HTR-8/SVneo (cell line): ENCODE measurements at places on chromosomes 1 and 21.

GRCh38 chr1:208251911-208252835, 8.0 kb upstream of the PLXNA2 start:
- peak; percentile 70 for DNase-seq

- no peak for DNase-seq
These were observed 1.9 kb downstream of the GPSM2 start for GRCh38 chr1:108878678-108879077.

DNA sequence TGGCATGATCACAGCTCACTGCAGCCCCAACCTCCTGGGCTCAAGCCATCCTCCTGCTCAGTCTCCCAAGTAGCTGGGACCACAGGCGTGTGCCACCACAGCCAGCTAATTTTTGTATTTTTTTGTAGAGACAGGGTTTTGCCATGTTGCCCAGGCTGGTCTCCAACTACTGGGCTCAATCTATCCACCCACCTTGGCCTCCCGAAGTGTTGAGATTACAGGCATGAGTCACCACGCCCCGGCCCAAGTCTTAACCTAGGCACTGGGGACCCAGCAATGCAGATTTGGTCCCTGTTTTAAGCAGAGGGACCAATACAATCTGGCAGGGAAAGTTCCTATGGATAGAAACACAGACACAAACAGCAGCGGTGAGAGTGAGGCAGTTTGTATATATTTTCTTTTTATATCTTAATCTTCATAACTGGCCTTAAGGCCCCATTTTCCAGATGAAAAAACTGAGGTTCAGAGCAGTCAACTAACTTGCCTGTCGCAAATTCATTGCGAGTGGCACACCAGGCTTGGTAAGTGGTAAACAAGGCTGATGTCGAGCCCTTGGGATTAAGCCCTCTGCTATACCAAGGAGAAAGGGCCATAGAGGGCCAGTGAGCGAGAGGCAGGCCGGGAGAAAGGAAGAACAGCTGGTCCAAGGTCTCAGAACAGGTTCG, 77.8 kb upstream of the TINAGL1 start:
- no peak for DNase-seq

GRCh38 chr1:194931166-194931565, 1677.1 kb downstream of the KCNT2 start:
- DNase-seq, result no peak

- DNase-seq, result peak; percentile 21
These were observed 30.9 kb upstream of the CACYBP start for GRCh38 chr1:174968750-174969244.

GRCh38 chr1:230272557-230272956, 153.6 kb downstream of the PGBD5 start:
- DNase-seq, result no peak

DNA sequence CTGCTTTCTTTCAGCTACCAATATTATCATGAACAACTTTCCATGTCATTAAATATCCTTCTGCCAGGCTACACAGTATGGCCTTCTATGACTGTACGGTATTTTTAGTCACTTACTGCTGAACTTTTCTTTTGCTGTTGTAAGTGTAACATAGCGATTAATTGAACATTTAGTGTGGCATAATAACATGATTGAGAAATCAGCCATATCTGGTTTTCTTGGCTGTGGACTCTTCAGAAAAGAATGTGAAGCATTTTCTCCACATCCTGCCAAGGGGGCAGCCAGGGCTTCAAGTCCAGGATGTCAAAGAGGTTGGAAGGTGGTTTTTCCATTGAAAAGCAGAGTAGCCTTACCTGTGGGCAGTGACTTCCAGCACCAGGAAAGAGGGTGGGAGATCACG, 8.8 kb upstream of the AHCYL1 start:
- DNase-seq, result peak; percentile 56

DNA sequence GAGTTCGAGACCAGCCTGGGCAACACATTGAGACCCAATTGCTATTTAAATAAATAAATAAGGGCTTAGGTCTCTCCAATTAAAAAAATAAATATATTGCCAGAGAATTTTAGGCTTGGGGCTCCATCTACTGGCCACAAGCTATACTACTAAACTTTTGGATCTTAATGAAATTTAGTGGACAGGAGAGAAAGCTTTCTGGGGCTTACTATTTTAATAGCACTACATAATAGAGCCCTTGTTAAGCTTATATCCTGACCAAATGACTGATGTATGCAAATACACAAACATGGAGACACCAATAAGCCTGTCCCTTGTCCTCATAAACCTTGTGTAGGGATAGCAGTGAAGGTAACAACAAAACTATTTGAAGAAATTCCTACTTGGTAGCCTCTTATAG, 18.4 kb downstream of the CCT3 start:
- DNase-seq, result no peak

DNA sequence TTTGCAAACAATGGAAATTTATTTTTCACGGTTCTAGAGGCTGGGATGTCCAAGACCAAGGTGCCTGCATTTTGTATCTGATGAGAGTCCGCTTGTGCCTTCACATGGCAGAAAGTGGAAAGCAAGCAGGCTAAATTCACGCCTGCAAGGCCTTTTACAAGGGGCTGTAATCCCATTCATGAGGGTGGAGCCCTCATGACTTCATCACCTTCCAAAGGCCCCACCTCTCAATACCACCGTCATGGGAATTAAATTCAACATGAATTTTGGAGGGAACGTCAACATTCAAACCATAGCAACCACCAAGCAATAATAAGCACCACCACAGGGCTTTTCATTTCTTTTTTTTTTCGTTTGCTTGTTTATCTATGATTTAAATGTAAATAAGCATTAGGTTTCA, 115.3 kb downstream of the C1orf21 start:
- DNase-seq, result no peak

- DNase-seq, result no peak
These were observed 54.5 kb upstream of the FAM78B start for GRCh38 chr1:166221316-166221715.

DNA sequence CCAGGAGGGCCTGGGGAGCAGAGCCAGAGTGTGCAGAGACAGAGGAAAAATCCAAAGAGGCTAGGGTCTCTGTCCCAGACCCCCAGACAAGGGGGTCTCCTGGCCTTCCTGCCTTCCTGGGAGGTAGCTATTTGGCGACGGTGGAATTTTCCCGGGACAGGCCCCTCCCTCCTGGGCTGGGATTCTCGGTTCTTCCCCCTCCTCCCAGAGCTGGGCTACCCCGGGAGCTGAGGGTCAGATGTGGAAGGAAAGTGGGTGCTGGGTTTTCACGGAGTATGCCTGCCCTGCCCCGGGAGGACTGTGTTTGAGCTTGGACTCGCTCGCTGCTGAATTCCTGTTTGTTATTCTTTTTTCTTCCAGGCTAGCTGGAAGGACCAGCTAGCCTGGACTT, 759 bp downstream of the AMPD2 start:
- DNase-seq, result no peak

DNA sequence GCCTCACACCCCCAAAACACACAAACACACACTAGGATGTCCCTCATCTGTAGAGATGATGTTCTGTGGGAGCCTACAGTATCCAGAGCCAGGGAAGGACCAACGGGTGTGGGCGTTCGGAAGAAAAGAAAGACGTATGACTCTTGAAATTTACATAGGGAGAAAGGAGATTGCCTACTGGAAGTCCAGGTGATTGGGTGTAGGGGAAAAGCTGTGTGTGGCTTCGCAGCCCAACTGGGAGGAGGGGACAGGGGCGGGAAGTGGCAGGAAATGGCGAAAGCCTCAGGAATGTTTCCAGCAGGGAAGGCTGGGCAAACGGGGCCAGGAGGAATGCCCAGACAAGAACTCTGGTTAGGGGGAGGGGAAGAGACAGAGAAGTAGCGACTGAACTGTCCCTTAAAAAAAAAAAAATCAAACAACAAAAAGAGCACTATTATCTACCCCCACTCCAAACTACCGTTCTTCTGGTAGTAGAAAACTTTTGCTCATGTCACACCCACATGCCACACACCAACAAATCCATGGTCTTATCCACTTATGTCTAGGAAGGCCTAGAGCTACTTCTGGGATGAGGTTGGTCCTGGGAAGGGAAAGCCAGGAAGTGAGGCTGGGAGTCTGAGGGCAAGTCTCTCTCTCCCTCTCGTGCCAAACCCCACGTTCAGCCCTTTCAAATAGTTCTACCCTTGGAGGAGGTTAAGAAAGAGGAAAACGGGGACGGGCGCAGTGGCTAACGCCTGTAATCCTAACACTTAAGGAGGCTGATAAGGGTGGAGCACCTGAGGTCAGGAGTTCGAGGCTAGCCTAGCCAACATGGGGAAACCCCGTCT, 1.8 kb upstream of the CKS1B start:
- peak; percentile 76 for DNase-seq

GRCh38 chr1:59686170-59686569, 128.6 kb upstream of the HOOK1 start:
- DNase-seq, result no peak

- DNase-seq, result no peak
These were observed 5.1 kb upstream of the S100A10 start for GRCh38 chr1:151998611-151999362.

DNA sequence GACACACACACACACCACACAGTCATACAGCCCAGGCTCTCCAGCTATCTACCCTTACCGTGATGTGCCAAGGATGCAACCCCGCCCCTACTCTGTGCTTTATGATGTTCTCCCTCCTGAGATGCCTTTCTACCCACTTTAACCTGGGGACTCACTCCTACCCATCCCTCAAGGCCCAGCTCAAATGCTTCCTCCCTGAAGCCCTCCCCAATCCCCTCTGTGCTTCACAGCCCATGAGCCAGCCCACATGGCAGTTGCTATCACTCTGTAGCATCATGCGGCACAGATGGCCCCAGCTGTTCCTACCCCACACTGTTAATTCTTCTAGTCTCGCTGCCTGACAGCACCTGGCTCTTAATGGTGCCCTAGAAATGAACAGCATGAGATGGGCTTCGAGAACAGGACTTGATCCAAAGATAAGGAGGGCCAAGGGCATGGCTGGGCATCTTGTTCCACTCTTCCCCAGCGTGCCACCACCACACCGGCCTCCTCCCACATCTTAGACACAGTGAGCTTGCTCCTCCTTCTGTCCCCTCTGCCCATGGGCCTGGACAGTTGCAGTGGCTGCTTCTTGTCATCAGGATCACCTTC, 109.8 kb downstream of the GLIS1 start:
- DNase-seq, result no peak

GRCh38 chr1:42240966-42241755, 76.6 kb upstream of the GUCA2A start:
- no peak for DNase-seq

DNA sequence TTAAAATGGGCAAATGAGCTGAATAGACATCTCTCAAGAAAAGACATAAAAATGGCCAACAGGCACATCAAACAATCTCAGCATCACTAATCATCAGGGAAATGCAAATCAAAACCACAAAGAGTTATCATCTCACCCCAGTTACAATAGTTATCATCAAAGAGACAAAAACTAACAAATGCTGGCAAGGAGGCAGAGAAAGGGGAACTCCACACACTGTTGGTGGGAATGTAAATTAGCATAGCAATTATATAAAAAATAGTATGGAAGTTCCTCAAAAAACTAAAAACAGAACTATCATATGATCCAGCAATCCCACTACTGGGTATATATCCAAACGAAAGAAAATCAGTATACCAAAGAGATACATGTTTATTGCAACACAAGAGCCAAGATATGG, 68.7 kb downstream of the DENND1B start:
- no peak for DNase-seq

DNA sequence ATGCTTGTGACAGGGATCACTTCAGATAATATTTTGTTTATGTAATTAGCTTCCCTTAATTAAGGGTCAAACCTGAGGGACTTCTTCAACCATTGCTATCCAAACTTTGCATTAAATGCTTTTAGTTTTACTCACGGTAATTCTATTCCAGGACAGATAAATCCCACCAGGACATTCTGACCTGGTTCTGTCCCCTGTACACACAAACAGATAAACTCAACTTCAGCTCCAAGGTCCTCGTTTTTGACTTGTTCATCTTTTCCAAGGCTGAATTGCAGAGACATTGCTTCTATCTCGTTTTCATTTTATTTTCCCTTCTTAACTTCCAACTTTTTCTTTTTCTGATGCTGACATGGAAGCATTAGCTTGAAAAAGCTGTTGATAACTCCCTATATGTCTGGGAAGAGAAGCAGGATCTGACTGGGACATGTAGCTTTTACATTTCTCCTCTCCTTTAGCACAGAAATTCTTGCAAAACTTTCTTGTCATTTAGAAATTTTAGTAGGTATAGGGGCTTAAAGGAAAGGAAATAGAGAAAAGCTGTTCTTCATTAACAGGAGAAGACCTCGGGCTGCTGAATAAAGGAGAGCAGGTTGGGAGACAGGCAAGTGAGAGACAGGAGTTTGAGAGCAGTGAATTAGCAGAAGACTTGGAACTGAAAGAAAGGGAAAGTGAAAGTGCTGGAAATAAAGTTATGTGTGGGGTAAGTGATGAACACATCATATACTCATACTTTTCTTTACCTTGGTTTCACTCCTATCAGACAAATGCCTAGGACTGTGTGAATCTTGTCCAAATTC, 231.7 kb upstream of the B3GALT2 start:
- peak; percentile 18 for DNase-seq

DNA sequence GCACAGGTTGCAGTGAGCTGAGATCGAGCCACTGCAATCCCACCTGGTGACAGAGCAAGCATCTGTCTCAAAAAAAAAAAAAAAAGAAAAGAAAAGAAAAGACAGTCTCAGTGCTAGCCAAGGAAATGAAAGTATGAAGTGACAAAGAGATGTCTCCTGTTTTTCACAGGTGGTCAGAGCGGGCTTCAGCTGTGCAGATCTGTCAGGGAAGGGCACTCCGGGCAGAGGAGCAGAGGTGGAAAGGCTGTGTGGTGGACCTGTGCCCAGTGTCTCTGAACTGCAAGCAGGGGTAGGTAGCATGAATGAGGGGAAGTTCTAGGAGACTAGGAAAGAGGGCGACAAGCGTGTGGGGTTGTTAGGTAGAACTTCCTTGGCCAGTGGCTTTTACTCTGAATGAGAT, 67.5 kb downstream of the CD247 start:
- no peak for DNase-seq

DNA sequence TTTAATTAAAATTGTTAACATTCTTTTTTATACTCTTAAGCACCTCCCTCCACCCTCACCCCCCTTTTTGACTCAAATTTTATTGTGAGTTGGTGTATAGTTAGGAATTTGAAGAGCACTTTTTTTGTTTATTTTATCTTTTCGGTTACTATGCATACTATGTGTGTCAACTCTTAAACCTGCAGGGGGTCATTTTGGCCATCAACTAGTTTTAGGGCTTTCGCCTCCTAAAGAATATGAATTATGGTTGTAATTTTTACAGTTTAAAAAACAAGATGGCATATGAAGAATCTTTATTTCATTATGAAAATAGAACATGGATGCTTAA, 9.7 kb downstream of the BACH1 start:
- no peak for DNase-seq

- DNase-seq, result no peak
These were observed 375.8 kb downstream of the NCAM2 start for GRCh38 chr21:21373969-21374368.

DNA sequence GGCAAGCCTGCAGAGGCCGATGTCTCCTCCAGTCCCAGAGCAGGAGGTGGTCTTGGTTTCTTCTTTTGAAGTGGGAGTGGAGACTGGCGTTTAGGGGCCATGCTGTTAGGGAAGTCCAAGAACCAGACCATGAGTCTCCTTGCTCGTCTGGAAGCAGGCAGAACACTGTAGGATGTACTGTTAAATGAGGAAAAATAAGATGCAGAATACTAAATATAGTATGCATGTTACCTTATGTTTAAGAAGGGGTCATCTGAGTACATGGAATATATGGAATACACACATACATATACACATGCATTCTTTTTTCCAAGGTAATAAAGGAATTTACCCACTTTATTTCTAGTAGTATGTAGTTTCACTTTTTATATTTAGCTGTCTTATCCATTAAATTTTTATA, at the start of gene SETSIP:
Gene SETSIP, minus strand, starts transcription at position 101 of the 400 bp plus-strand sequence. Its CDS starts 0 bp downstream, at position 101.
- no peak for DNase-seq

- DNase-seq, result no peak
These were observed 168.8 kb downstream of the GABPA start for GRCh38 chr21:25903607-25904006.

GRCh38 chr1:107547363-107548155, 406.7 kb downstream of the NTNG1 start:
- no peak for DNase-seq
